ENCODE measurements at places on chromosomes 4 and X. TPM values are rescaled to one million over a fixed set of nuclear protein-coding genes. Genes with fewer than 3 reads are reported as not detected.

The SSX1 gene
- total RNA-seq = not detected

The GUCY1B1 gene
- 0.28 TPM for total RNA-seq

The DKK2 gene
- not detected for total RNA-seq

The TRPC5OS gene
- not detected for total RNA-seq

The ZCCHC18 gene
- 0.29 TPM for total RNA-seq

All from A549 treated with ZK216348 at 1 μM for 4 hours (cell line).